Activated CD8-positive, alpha-beta memory T cell treated with anti-CD3 and anti-CD28 coated beads for 36 hours (primary cell): ENCODE measurements at places on chromosomes 5 and 9. TPM values are rescaled to one million over a fixed set of nuclear protein-coding genes. Genes with fewer than 3 reads are reported as not detected.

The OLFM1 gene
- not detected for total RNA-seq

The SPATA31C1 gene
- not detected for total RNA-seq

The PRR16 gene
- not detected for total RNA-seq

The ESM1 gene
- total RNA-seq: not detected

The EDIL3 gene
- not detected for total RNA-seq

The TRIM41 gene
- 38.6 TPM for total RNA-seq

The OR1J2 gene
- total RNA-seq: not detected

The ITGA1 gene
- total RNA-seq: 25.5 TPM

The ANKRD18A gene
- total RNA-seq: 3.2 TPM

The ZNF366 gene
- not detected for total RNA-seq

The SAXO1 gene
- 0.23 TPM for total RNA-seq
